ENCODE measurements at places on chromosomes 11 and 22.

DNA sequence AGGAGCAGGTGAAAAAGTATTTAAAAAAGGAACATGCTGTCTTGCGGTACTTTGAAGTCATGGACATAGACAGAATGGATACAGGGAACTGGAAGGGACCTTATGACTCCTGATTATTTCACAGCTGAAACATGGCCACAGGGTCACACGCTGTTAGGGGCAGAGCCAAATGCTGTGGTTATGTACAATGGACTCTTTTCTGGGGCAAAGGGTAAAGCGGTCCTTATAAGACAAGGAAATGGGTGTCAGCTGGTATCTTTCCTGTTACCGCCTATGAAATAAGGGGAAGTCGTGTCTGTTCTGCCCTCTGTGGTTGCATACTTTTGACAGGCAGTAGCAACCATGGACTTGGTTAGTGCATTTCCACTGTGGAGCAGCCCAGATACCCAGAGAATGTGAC lies 12.8 kb upstream of the ST14 start:
- peak; percentile 20 for DNase-seq

DNA sequence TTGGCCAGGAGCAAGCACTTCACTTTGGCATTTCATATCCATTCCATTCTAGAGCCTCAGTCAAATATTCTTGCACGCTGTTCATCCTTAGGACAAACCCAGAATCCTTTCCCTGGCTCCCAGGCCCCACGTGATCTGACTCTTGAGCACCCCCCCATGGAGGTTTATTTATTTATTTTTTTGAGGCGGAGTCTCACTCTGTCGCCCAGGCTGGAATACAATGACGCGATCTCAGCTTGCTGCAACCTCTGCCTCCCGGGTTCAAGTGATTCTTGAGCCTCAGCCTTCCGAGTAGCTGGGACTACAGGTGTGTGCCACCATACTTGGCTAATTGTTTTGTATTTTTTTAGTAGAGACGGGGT lies 12.7 kb upstream of the TSGA10IP start:
- DNase-seq: no peak

GRCh38 chr11:83613767-83614121 lies 327.6 kb upstream of the CCDC90B start:
- no peak for DNase-seq

- no peak for DNase-seq
Measured at GRCh38 chr11:104095791-104096190, 59.4 kb downstream of the DDI1 start.

- DNase-seq: no peak
Measured at GRCh38 chr11:117428856-117429229, 101.2 kb downstream of the CEP164 start.

DNA sequence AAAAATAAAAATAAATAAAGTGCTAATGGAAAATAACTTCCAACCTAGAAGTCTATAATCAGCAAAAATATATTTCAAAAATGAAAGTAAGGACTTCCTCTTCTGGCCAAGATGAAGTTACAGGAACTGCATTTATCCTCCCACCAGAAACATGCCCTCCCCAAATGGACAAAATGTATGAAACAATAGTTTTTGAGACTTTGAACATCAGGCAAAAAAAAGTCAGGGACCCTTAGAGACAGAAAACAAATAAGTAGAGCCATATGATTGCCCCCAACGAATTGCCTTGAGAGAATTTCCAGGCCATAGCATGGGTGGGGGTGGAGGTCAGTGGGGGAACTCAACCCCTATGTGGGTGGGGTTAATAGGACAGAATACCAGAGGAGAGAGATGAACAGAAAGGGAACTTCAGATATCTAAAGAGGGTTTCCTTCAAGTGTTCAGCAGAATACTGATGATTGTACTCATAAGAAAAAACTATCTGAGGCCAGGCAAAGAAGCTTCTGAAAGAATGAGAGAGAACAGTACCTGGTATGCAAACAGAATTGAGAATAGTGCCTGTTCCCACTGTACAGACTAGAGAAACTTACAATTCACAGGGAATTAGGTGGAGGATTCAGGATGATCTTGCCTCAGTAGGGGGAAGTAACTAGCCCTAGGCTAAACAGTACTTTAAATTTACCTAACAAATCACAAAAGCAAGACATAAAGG lies 26.6 kb upstream of the IL10RA start:
- DNase-seq: no peak

GRCh38 chr22:44917372-44918165 lies 92.2 kb downstream of the PHF21B start:
- no peak for DNase-seq

All from mesenteric fat pad (tissue), 1 donor.